Aorta (tissue), 5 donors: ENCODE measurements at places on chromosomes 1 and 21. TPM values are rescaled to one million over a fixed set of nuclear protein-coding genes. Genes with fewer than 3 reads are reported as not detected.

DNA sequence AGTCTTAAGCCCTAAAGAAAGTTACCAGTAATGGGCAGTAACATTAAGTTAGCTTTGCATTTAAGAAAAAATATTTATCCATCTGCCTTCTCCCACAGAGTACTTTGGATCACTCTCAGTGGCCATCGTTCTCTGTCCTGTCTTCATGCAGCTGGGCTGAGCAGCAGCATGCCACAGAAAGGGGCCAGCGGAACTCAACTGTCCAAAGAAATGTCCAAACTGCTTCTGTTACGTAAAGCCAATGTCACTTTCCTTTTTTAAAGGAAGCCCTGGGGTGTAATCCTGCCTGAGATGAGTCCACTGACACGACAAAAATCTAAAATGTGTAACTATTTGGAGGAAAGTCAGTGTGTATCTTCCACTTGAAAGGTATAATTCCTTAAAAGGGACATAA is 291.6 kb downstream of the SMYD3 start:
- H3K4me3 ChIP-seq = no peak overlapping the region
- no peak overlapping the region for H3K27ac ChIP-seq
- H3K27me3 ChIP-seq = no peaks in the 10 kb centered on the region
- no peaks in the 10 kb centered on the region for H3K36me3 ChIP-seq
- no peak for DNase-seq
- H3K4me1 ChIP-seq = no peaks in the 10 kb centered on the region

- H3K27ac ChIP-seq = no peak overlapping the region
- H3K36me3 ChIP-seq = no peaks in the 10 kb centered on the region
- no peak for DNase-seq
- no peaks in the 10 kb centered on the region for H3K27me3 ChIP-seq
Observed at GRCh38 chr1:44418022-44418673, 13.1 kb downstream of the RNF220 start.

DNA sequence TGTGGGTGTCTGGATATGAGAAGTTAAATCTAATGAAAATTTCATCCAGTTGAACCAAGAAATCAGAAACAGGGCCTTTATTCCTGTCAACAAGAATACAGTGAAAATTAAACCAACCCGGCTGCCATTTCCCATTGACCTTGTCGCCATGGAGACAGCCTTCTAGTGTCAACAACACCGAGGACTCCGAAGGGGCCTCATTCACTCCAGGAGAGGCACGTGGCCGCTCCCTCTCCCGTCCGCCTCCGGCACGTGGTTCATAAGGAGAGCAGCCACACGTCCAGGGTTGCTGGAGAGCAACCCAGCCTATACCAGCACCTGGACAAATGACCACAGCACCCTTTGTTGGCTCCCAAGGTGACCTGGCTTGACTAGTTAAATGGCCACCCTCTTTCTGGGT is 120.3 kb upstream of the VAMP3 start:
- no peak overlapping the region for H3K4me3 ChIP-seq
- no peaks in the 10 kb centered on the region for H3K4me1 ChIP-seq
- DNase-seq = no peak
- no peaks in the 10 kb centered on the region for H3K27me3 ChIP-seq
- no peak overlapping the region for H3K27ac ChIP-seq

- no peaks in the 10 kb centered on the region for H3K4me1 ChIP-seq
- peaks cover 6% of the 10 kb centered on the region for H3K36me3 ChIP-seq
- peak overlapping the region; percentile 44 for H3K27ac ChIP-seq
- peak; percentile 65 for DNase-seq
- H3K4me3 ChIP-seq = peak overlapping the region; percentile 88
- H3K27me3 ChIP-seq = no peaks in the 10 kb centered on the region
Observed at GRCh38 chr21:26844258-26845065, 747 bp downstream of the ADAMTS1 start.

GRCh38 chr1:176770066-176770465 is 307.1 kb downstream of the PAPPA2 start:
- no peaks in the 10 kb centered on the region for H3K4me1 ChIP-seq
- DNase-seq = no peak
- no peaks in the 10 kb centered on the region for H3K27me3 ChIP-seq
- no peak overlapping the region for H3K4me3 ChIP-seq

- H3K27me3 ChIP-seq = no peaks in the 10 kb centered on the region
- no peaks in the 10 kb centered on the region for H3K4me1 ChIP-seq
- no peak for DNase-seq
- no peaks in the 10 kb centered on the region for H3K36me3 ChIP-seq
- H3K27ac ChIP-seq = no peak overlapping the region
- no peak overlapping the region for H3K4me3 ChIP-seq
Observed at GRCh38 chr1:227391879-227392278, 73.6 kb upstream of the CDC42BPA start.

- no peaks in the 10 kb centered on the region for H3K36me3 ChIP-seq
- H3K4me3 ChIP-seq = no peak overlapping the region
- no peaks in the 10 kb centered on the region for H3K27me3 ChIP-seq
- H3K27ac ChIP-seq = no peak overlapping the region
- no peaks in the 10 kb centered on the region for H3K4me1 ChIP-seq
Observed at GRCh38 chr21:37008724-37009123, 2.2 kb downstream of the RIPPLY3 start.

DNA sequence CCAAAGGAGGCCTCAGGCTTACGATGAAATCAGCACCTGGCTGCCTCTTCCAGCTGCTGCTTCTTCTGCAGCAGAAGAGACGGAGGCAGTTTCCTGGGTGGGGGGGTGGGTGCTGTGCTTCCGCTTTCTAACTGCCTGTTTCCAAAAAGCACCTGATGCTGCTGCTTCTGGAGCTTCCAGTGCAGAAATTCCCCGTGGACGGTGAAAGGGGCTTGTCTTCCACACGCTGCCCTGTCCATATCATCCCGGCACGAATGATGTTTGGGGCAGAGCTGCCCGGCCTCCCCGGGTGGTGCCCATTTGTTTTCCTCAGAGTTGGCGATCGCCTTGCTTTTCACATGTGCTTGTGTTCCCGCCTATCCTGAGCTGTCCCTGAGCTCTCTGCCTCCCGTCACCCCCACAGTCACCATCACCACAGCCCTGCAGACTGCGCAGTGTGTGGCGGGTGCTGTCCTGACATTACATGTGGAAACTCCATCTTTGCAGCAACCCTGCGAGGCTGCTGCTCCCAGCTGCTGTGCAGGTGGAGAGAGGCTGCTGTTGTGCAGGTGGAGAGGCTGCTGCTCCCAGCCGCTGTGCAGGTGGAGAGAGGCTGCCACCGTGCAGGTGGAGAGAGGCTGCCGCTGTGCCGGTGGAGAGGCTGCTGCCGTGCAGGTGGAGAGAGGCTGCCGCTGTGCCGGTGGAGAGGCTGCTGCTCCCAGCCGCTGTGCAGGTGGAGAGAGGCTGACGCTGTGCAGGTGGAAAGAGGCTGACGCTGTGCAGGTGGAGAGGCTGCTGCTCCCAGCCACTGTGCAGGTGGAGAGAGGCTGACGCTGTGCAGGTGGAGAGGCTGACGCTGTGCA is 1.8 kb downstream of the TTLL10 start:
- H3K36me3 ChIP-seq = no peaks in the 10 kb centered on the region
- no peaks in the 10 kb centered on the region for H3K27me3 ChIP-seq
- no peaks in the 10 kb centered on the region for H3K4me1 ChIP-seq
- H3K27ac ChIP-seq = no peak overlapping the region

The RHEX gene
- 3.3 TPM for total RNA-seq
